Fibroblast of pulmonary artery (primary cell): ENCODE measurements at places on chromosomes 2 and 18.

GRCh38 chr2:98650998-98651397, 42.6 kb downstream of the UNC50 start:
- no peak for DNase-seq

- DNase-seq, result peak; percentile 31
Observed at GRCh38 chr2:10120877-10121574, 1.5 kb upstream of the RRM2 start.

DNA sequence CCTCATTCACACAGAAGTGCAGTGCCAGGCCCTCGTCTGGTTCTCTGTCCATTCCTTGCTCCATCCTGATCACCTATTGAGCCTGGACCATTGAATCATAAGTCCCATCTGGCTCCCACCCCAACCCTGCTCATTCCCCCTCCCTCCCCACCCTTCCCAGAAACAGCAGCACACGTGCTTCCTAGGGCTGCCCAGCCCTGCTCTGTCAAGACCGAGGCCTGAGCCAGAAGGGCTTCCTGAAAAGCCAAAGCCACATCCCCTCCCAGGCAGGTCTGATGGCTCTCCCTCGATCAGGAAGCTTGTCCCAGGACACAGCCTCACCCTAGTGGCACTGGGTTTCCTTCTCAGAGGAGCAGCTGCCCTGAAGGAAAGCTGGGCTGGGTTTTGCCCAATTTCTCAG, 79.8 kb upstream of the FZD7 start:
- no peak for DNase-seq

GRCh38 chr2:107570876-107571275, 255.8 kb upstream of the RGPD4 start:
- no peak for DNase-seq

GRCh38 chr2:68751397-68752339, 17.1 kb downstream of the ARHGAP25 start:
- peak; percentile 91 for DNase-seq

DNA sequence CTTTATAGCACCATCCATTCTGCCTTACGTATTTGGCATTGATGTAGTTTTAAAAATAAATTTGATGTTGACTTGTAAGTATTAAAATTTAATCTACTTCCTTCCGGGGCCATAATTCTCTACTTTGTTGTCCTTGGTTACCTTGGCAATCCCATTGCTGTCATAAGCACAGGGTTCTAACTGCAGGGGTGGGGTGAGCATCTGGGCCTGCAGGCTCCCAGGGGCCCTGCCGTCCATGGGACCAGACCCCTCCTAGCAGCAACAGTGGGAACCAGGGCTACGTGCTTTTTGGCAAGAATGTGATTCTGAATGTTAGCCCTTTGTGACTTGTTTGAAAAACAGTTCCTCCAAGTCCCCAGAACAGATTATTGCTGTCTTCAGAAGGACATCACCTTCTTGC, 4.9 kb downstream of the ASAP2 start:
- DNase-seq, result peak; percentile 66

GRCh38 chr18:8507361-8507760, 101.9 kb upstream of the RAB12 start:
- peak; percentile 11 for DNase-seq

GRCh38 chr2:218996937-218997336, 3.7 kb upstream of the CRYBA2 start:
- no peak for DNase-seq

- no peak for DNase-seq
Observed at GRCh38 chr2:96113367-96113677, 3.0 kb downstream of the ADRA2B start.

- no peak for DNase-seq
Observed at GRCh38 chr2:242052421-242052820, 182.9 kb downstream of the RTP5 start.

GRCh38 chr2:144443837-144444817, 75.8 kb downstream of the ZEB2 start:
- DNase-seq, result no peak

DNA sequence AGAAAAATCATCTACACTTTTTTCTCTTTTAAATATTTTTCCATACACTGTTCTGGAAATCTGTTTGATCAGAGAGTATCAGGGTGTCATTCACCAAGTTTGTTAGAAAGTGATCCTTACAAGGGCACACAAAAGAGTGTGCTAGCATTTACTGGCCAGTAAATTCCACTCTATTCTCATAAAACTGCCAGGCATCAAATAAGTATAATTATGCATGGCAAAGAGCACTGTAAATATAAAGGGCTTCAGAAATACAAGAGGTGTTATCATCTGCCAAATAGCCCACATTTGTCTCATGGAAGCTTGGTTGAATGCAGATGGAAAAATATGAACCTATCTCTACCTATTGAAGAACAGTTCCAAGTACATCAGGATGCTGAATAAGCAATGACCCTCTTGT, 847.3 kb upstream of the ACVR2A start:
- no peak for DNase-seq

DNA sequence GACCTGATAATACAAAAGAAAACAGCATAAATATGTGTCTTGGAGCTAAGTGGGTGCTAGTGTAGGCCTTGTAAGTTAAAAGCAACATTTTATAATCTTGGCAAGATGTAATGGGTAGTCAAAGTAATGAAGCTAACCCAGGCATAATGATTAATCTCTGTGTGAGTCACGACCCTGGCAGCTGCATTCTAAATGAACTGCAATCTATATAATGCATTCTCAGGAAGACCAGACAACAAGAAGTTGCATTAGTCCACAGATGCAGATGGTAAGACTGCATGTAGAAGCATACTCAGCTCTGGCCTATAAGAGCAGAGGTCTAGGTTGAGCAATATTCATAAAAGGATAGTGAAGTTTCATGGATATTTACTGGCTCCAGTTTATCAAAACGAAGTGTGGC, 85.6 kb upstream of the ETAA1 start:
- peak; percentile 75 for DNase-seq

- DNase-seq, result peak; percentile 23
Observed at GRCh38 chr2:27583390-27583915, 611 bp downstream of the ZNF512 start.

DNA sequence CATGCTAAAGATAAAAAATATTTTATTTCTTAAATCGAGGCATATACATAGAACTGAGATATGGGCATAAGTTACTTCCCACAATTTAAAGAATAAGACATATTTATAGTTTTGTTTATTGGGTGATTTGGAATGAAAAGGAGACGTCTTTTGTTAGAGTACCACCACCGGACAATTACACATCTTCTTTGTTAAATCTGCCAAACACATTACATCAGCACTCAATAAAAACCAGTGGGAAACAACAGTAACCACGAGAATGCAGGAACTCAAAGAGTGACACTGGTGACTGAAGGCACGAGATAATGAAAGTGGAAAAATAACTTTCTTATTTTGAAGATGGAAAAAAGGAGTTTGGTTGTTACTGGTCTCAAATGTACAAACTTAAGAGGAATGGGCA, 92.6 kb upstream of the TFCP2L1 start:
- DNase-seq, result peak; percentile 36

- no peak for DNase-seq
Observed at GRCh38 chr2:233766416-233766815, 6.3 kb downstream of the UGT1A1 start.

DNA sequence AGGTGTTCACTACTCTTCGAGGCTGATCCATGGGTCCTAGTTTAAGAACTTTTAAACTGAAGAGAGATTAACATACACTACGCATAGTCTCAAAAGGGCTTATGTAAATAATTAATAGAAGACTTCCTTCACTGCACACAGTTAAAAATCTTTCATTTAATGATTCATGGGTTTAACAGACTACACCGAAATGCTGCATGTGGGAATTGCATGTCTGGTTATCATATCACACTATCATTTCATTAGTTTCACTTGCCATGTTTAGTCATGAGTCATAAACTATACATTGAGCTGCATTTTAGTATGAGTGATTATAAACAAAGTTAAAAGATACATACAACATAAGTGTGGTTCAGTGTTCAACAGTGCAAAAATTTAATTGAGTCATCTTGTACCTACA, 31.2 kb downstream of the GLS start:
- DNase-seq, result no peak

DNA sequence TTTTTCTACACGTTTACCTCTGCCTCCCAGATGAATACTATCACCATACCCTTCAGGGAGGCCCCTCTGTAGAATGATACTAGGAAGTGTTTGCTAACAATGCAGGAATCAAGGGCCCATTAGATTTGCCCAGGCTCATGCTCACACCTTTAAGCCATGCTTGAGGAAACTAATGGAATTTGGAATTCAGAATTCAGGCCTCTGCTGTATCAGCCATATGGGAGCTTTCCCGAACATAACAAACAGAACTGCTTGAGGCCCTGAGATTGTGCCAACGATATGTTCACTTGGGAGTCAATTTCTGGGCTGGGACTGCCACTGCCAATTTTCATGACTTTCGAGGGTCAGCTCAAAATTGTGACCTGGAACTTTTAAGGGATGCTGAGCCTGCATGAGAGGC, 282.5 kb downstream of the CLIP4 start:
- no peak for DNase-seq

DNA sequence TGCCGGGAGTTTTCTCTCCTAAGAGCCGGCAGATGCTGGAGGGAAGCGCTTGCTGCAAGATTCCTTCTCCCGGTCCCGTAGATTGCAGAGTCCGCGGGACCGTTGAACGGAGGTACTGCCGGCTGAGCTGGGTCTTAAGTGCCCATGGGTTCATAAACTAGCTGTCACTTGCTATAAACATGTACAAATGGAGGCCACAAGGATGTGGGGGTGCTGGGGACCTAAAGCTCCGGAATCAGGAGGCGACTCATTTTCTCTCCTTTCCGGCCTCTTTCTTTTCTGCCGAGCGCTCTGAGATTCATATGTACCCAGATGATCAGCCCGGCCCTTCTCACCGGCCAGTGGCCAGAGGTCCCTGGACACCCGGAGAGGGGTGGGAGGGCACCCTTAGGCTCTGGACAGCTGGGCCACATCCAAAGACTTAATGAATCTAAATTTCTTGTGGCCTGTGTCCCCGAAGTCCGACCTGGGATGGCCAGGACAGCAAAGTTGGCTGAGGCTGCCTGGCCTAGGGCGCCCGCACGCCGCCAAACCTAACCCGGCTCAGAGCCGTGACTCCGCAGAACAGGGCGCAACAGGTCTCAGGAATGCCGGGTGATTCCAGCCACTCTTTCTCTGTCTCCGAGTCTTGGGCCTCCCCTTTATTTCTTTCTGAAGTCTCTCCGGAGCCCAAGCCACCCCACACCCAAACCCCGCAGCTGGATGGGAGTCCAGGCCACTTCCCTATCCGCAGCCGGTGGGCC, 2.4 kb upstream of the PAX3 start:
- DNase-seq, result no peak

- no peak for DNase-seq
Observed at GRCh38 chr2:218019411-218020060, 16.7 kb upstream of the TNS1 start.

DNA sequence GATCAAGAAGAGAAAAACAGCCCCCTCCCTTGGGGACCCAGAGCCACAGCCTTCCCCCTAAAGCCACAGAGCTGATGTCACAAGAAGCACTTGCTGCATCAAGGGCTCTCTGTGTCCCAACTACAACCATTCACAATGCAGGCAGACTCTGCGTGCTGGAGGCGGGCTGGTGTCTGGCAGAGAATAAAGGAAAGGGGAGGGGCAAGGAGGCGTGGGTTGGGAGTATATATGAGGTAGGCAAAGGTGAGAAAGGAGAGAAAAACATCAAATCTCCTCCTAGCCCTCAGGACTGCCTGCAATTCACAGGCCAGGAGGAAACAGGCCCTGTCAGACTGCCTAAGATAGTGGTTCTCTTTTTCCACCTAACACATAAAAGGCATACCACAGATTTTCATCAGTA, 48.8 kb upstream of the IHH start:
- DNase-seq, result no peak

GRCh38 chr2:64692401-64692800, 38.7 kb upstream of the SERTAD2 start:
- peak; percentile 62 for DNase-seq

DNA sequence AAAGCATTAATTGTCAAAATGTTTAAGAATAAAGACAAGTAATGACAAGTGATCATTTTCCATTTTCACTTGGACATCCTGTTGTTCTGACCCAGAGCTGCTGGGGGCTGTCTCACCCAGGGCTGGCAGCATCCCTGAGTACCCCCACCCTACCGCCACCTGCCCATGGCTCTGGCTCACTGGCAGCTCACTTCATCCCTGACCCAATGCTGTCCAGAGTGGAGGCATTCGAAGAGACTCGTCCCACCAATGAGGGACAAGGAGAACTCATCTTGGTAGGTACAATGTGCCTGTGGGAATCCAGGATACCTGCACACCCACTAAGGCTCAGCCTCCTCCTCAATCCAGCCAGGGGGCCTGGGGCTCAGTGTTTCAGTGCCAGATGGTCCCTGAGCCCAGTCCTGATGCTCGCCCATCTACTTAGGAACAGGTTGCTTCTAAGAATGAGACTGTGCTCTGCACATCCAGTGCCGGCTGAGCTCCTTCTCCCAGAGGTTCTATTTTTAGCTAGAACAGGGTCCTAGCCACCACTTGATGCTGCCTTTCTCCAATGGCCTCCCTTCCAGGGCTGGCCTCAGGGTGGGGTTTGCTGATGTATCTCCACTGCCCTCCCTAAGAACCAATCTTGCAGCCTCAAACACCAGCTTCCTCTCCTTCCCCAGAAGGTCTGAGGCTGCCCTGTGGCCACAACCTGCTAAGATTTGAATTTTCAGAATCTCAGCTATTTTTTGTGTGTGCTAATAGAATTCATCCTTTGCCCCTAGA, 53.7 kb downstream of the ADD2 start:
- DNase-seq, result no peak

DNA sequence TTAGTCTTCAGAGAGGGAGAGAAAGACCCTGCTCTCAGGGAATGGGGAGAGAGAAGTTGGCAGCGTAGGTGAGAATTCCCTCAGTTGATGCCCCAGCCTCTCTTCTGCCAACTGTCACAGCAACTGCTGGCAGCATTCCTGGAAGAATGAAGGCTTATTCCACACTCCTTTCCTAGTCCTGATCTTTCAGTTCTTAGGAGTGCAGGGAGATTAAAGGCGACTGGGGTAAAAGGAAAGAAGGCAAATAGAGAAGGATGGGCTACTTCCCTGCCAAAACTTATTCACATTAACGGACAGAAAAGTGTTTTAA, 65.9 kb upstream of the ACAA2 start:
- DNase-seq, result no peak

GRCh38 chr2:79622508-79622907, 109.7 kb downstream of the CTNNA2 start:
- DNase-seq, result no peak

DNA sequence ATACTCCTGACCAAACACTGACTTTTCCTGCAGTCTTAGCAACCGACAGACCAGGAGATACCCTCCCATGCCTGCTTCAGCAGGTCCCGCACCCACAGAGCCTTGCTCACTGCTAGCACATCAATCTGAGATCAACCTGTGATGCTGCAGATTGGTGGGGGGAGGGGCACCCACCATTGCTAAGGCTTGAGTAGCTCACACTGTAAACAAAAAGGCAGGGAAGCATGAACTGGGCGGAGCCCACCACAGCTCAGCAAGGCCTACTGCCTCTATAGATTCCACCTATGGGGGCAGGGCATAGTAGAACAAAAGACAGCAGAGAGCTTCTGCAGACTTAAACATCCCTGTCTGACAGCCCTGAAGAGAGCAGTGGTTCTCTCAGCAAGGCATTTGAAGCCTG, 109.7 kb downstream of the SP100 start:
- DNase-seq, result no peak

- DNase-seq, result no peak
Observed at GRCh38 chr2:111896024-111896423, 2.4 kb upstream of the MERTK start.
